Activated effector memory CD4-positive, alpha-beta T cell treated with anti-CD3 and anti-CD28 coated beads, Interleukin-2, amount 50 U/mL, for 16 hours (primary cell): ENCODE measurements at places on chromosomes 5 and 9.

DNA sequence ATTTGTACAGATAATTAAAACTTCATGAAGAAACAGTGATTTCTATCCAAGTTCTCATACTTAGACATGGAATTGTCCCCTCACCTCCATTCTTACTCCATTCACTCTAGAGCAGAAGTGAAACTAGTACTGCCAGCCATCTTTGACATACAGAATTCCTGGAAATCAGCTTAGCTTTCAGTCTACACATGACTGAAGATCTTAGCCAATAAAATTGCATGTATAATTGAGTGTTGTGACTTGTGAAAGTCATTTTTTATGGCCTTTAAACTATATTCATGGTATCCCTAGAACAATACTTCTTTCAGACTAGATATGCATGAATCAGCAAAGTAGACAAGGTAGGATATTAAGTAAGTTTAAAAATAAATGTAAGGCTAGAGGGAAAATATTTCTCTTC, 705.2 kb upstream of the ZNF608 start:
- no peak for DNase-seq

DNA sequence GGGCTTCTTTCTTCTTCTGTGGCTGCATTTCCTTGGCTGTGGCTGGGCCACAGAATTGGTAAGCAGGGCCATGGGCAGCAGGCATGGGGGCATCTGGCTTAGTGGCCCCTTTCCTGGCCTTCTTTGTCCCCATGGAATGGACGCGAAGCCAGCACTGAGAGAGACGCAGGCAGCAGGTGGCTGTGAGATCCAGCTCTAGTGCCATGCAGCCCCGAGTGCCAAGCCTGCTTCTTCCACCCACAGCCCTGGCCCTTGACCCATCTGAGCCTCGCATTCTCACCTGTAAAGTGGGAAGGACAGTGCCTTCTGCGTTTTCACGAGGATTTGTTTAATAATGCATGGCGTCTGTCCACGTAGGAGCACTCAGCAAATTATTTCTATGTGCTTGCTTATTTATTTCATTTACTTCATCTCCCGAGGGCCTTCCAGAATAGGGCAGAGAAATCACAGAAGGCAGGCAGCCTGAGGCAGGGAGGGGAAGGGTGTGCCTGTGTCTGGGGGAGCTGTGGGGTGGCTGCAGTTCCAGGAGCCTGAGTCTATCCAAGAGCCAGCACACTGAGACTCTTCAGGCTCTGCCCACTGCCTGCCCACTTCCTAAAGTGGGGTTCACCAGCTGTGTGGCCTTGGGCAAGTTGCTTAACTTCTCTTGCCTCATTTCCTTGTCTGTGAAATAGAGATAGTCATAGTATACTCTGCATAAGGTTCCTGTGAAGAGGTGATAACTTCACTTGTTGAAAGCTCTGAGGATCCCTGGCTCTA, 55.2 kb downstream of the NTNG2 start:
- no peak for DNase-seq

GRCh38 chr9:126488881-126489404, 124.8 kb upstream of the LMX1B start:
- DNase-seq: no peak

GRCh38 chr9:20558566-20559016, 63.7 kb downstream of the MLLT3 start:
- DNase-seq: peak; percentile 62

- peak; percentile 61 for DNase-seq
These were observed 22.3 kb downstream of the TCF7 start for GRCh38 chr5:134136771-134137170.

- no peak for DNase-seq
These were observed 132.0 kb upstream of the GRIA1 start for GRCh38 chr5:153358315-153358976.

DNA sequence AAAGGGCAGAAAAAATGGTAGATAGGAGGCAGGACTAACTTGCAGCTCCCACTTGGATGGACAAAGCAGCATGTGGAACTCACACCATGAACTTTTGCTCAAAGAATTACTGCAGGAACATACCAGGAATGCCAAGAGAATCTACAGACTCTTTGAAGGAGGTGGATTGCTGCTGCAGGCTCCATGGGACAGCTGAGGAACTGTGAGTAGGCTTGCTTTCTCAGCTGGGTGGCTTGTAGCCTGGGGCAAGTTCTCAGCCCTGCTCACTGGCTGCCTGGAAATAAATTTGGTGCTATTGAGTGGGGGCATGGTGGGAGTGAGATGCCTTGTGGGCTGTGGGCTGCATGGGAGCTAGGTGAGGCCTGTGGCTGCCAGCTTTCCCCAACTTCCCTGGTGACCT, 574.5 kb downstream of the PRELID2 start:
- DNase-seq: no peak

GRCh38 chr5:108765647-108766046, 17.9 kb downstream of the FER start:
- no peak for DNase-seq

DNA sequence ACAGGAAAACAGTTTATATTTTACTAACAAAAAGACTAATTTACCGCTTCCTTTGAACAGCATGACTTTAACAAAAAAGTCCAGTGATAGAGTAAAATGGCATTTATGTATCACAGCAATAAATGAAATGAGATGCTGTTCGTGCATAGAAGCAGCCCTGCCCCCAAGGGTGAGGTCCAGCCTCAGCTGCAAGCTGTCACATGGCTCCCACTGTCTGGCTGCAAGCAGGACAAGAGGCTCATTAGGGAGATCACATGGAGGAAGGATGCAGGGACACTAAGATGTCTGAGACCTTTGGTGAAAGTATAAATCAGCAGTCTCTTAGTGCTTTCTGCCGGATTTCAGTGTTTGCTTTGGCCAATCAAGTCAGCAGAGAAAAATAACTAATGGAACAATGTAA, 23.0 kb downstream of the GDNF start:
- no peak for DNase-seq

DNA sequence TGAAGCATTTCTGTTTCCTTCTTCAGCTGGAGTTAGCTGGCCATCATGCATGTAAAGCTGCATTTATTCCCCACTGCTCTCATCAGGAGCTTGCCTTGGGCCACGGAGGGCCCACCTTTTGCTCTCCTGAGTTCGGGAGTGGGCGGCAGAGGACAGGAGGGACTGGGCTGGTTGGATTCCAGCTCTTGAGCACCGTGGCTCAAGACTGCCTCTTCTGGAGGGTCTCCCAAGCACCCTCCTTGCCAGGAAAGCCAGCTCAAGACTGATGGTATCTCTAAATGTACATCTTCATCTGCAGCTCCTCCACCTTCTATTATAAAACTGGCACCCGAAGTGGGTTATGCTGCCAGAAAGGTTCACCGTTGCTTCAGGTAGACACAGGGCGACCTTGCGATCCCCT, 399.6 kb upstream of the IRX1 start:
- DNase-seq: no peak

DNA sequence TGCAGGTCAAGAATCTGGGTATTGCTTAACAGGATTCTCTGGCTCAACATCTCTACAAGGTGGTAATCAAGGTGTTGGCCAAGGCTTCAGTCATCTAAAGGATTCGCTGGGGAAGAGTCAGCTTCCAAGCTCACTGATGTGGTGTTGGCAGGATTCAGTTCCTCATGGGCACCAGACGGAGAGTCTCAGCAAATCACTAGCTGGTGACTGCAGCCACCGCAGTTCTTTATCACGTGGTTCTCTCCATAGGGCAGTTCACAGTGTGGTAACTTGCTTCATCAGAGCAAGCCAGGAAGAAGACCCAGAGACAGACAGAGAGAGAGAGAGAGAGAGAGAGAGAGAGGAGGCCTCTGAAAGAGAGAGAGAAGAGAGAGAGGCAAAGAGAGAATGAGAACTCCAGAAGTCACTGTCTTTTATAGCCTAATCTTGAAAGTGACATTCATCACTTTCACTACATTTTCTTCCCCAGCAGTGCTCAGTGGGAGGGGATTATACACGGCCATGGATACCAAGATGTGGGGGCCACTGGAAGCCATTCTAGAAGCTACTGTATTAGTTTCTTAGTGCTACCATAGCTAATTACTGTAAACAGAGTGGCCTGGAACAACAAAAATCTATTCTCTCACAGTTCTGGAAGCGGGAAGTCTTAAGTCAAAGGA, 109.2 kb upstream of the SMIM23 start:
- no peak for DNase-seq

GRCh38 chr9:135886147-135886981, 21.0 kb downstream of the CAMSAP1 start:
- no peak for DNase-seq

DNA sequence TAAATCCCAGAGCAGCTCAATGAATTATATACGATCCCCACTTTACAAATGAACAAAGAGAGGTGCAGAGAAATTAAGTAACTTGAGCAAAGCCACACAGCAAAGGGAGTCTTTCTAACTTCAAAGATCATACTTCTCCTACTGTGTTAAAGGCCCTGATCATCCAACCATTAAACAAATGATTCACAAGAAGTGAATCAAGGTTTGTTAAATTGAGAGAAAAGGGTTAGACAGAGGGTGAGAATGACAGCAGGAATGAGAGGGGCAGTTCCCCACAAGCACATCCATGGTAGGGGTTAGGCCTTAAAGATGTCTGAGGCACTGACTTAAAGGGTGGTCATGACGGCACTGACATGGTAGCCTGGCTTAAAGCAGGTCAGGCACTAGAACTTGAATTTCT, 10.7 kb downstream of the IDNK start:
- DNase-seq: no peak

- DNase-seq: no peak
These were observed 58.0 kb downstream of the ANKRD33B start for GRCh38 chr5:10621832-10622231.

- no peak for DNase-seq
These were observed 86.9 kb upstream of the RPS23 start for GRCh38 chr5:82365026-82365425.

GRCh38 chr9:90890146-90890810, 88.7 kb downstream of the SYK start:
- DNase-seq: no peak

- DNase-seq: no peak
These were observed 432.6 kb upstream of the SLC30A5 start for GRCh38 chr5:68661237-68661636.

GRCh38 chr5:82413302-82414040, 135.3 kb upstream of the RPS23 start:
- DNase-seq: no peak

GRCh38 chr9:135339378-135339973, 140.1 kb upstream of the PPP1R26 start:
- peak; percentile 55 for DNase-seq

- peak; percentile 54 for DNase-seq
These were observed 21.5 kb upstream of the COL5A1 start for GRCh38 chr9:134619983-134620661.

- no peak for DNase-seq
These were observed 233.2 kb upstream of the RASEF start for GRCh38 chr9:83296123-83296522.

- no peak for DNase-seq
These were observed 89.7 kb upstream of the SLC44A1 start for GRCh38 chr9:105154723-105155191.

- DNase-seq: peak; percentile 87
These were observed 15.5 kb downstream of the TRIM7 start for GRCh38 chr5:181189363-181189961.

DNA sequence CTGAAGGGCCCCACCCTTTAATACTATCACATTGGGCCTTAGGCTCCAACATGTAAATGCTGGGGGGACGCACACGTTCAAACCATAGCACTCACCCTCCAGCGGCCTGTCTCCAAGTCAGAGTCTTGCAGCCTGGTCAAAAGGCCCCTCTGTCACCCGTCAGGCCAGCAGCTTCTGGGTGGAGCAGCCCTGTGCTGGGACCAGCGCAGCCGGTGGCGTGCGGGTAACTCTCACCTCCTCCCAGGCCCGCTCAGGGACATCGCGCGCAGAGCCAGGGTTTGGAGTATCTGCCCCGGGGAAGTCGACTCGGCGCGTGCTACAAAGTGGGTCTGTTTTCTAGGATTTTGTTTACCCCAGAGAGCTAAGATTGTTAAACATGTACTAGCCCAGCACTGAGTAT, 93.0 kb upstream of the COL5A1 start:
- DNase-seq: no peak

GRCh38 chr5:59529239-59529638, 364.3 kb downstream of the PDE4D start:
- no peak for DNase-seq
